ENCODE measurements at places on chromosomes 3 and 15. TPM values are rescaled to one million over a fixed set of nuclear protein-coding genes. Genes with fewer than 3 reads are reported as not detected.

DNA sequence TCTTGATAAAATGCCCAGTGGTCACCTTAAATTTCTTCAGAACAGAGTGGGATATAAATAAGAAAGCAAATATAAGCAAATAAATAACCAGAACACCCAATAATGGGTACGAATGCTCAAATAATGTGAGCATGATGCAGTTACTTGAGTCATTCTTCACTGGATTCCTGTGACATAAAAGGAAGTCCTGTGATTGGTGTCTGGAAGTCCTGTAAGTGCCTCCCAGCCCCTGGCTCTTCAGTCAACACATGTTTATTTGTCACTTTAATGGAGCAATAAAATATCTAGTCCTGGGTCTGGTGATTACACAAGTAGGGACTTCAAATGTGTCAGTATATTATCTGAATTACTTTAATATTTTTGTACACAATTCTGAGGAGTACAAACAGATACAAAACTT is 30.4 kb downstream of the TMEM212 start:
- H3K4me1 ChIP-seq = no peaks in the 10 kb centered on the region
- no peak overlapping the region for H3K4me3 ChIP-seq
- DNase-seq = no peak
- H3K36me3 ChIP-seq = no peaks in the 10 kb centered on the region
- H3K27me3 ChIP-seq = no peaks in the 10 kb centered on the region

MFAP1 gene
- 49.8 TPM for total RNA-seq

- DNase-seq = no peak
- H3K36me3 ChIP-seq = no peaks in the 10 kb centered on the region
- H3K4me3 ChIP-seq = no peak overlapping the region
- H3K4me1 ChIP-seq = no peaks in the 10 kb centered on the region
- no peaks in the 10 kb centered on the region for H3K27me3 ChIP-seq
- no peak overlapping the region for H3K27ac ChIP-seq
Observed at GRCh38 chr3:67458408-67458807, 196.0 kb downstream of the SUCLG2 start.

DNA sequence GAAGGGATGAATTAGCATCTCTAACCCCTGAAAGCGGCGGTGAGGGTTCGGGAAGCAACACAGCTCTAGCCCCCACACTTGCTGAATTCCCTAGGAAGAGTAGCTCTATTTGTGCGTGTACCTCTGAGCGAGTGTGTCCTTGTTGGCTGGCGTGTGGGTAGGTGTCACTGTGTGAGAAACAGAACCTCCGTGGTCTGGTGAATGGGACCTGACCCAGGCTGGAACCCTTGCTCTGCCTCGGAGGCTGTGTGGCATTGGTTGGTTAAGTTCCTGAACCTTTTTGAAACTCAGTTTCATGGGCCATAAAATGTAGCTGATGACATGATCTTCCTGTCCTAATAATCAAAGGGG is 414 bp upstream of the TMEM115 start:
- H3K4me3 ChIP-seq = peak overlapping the region; percentile 95
- DNase-seq = no peak
- no peaks in the 10 kb centered on the region for H3K36me3 ChIP-seq
- no peaks in the 10 kb centered on the region for H3K27me3 ChIP-seq
- peaks cover 44% of the 10 kb centered on the region for H3K4me1 ChIP-seq

DNA sequence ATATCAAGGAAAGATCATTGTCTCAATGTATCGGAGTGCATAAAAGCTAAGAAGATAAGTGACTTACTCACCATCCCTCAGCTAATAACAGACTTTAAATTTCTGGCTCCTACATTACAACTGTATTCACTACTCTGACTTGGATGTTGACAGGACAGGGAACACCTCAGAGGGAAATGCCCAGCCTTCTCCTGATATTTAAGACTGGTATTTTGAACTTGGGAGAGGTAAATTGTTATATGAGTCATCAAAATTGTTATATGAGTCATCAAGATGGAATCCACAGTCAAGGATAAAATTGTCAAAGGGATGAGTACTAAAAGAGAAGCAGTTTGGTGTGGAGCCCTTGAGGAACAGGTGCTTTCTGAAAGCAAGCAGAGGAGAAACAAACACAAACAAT is 961.4 kb downstream of the VGLL3 start:
- no peaks in the 10 kb centered on the region for H3K27me3 ChIP-seq
- DNase-seq = no peak
- no peak overlapping the region for H3K27ac ChIP-seq
- no peak overlapping the region for H3K4me3 ChIP-seq

TP63 gene
- 0.82 TPM for total RNA-seq

DNA sequence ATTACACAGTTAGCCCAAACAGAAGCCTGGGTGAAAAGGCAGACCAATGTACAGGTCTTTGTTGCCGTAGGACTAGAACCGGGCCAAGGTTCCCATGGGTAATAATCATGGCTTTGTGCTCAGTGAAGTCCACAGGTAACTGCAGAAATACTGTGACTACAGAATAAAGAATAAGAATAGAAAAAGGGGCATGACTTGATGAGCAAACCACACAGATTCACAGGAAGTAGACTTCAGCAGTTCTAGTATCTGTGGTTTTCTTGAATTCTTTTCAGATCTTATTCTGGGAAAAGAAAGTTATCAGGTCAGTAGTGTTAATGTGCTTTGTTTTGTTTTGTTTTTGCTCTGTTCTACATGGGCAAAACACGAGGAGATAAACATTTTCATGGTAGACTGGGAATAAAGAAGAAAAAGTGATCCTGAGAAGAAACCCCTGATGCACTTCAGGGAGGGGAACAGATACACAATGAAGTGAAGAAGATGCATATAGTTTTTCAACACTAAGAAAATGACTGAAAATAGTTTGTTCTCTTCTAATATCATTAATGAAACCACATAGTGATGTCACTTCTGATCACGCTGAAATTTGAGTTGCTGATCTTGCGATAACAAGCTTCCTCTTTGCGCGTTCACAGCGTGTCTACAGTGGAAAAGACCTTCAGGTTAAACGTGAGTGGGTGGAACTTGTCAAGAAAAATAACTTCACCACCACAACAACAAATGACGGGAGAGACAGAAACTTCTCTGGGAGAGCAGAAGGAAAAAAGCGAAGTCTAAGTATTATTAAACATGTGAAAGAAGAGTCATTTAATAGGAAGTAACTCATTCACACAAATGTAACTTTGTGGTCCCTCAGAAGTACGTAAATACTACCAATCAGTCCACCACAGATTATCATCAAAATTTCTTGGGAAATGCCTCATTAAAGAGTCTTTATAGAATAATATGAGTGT is 315.8 kb upstream of the SATB1 start:
- peaks cover 69% of the 10 kb centered on the region for H3K4me1 ChIP-seq
- H3K27me3 ChIP-seq = no peaks in the 10 kb centered on the region
- peak overlapping the region; percentile 57 for H3K27ac ChIP-seq

PXYLP1 gene
- 9.5 TPM for total RNA-seq

GRCh38 chr15:91380114-91380513 is 280.1 kb downstream of the SV2B start:
- H3K4me3 ChIP-seq = no peak overlapping the region
- no peak overlapping the region for H3K27ac ChIP-seq
- H3K4me1 ChIP-seq = no peaks in the 10 kb centered on the region
- no peaks in the 10 kb centered on the region for H3K27me3 ChIP-seq
- H3K36me3 ChIP-seq = no peaks in the 10 kb centered on the region

GABRR3 gene
- total RNA-seq = not detected

DNA sequence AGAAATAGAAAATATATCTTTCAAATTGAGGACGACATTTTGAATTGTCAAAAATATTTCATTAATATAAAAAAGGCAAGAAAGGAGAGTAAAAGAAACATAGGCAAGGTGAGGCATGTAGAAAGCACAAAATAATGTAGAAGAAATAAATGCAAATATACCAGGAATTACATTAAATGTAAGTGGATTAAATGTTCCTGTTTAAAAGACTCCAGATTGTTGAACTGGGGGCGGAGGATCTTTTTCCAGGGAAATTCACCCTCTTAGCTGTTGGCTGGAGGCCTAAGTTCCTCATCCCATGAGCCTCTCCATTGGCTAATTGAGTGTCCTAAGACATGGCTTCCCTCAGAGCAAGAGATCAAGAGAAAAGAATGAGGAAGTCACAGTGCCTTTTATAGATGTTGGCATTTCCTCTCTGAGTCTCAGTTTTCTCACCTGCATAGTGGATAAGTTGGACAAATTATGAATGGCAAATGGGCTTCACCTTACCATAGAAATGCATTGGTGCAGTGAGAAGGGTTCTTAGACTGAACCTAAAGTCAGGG is 147.4 kb upstream of the SMAD3 start:
- peaks cover 6% of the 10 kb centered on the region for H3K27me3 ChIP-seq
- peaks cover under 1% of the 10 kb centered on the region for H3K4me1 ChIP-seq
- DNase-seq = no peak
- H3K27ac ChIP-seq = no peak overlapping the region
- H3K36me3 ChIP-seq = no peaks in the 10 kb centered on the region
- no peak overlapping the region for H3K4me3 ChIP-seq

HGD gene
- total RNA-seq = 1.1 TPM

ZBTB20 gene
- 6.5 TPM for total RNA-seq

Data from CD8-positive, alpha-beta memory T cell (primary cell).